ENCODE measurements at places on chromosomes 3 and 15. TPM values are rescaled to one million over a fixed set of nuclear protein-coding genes. Genes with fewer than 3 reads are reported as not detected.
A peak's percentile ranks its signal among the peaks of the same experiment; 100 is the strongest.

DNA sequence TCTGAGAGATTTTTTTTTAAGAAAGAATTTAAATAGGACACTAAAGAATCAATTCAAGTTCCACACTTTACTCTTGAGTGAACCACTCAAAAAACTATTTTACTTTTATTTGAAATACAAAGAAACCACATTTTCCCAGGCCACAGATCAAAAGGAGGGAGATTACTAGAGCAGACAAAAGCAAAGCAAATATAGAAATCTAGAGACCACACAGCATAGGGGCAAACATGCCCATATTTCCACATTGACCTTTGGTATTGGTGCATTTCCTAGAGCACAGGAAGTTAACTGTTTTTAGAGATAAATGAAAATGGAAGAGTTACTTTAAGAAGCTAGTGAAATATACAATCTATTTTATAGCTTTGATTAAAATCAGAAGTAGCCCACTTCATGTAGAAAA lies 27.5 kb upstream of the ZCWPW2 start:
- no peaks in the 10 kb centered on the region for H3K27me3 ChIP-seq
- no peak overlapping the region for H3K4me3 ChIP-seq
- H3K27ac ChIP-seq = no peak overlapping the region
- DNase-seq = no peak

DNA sequence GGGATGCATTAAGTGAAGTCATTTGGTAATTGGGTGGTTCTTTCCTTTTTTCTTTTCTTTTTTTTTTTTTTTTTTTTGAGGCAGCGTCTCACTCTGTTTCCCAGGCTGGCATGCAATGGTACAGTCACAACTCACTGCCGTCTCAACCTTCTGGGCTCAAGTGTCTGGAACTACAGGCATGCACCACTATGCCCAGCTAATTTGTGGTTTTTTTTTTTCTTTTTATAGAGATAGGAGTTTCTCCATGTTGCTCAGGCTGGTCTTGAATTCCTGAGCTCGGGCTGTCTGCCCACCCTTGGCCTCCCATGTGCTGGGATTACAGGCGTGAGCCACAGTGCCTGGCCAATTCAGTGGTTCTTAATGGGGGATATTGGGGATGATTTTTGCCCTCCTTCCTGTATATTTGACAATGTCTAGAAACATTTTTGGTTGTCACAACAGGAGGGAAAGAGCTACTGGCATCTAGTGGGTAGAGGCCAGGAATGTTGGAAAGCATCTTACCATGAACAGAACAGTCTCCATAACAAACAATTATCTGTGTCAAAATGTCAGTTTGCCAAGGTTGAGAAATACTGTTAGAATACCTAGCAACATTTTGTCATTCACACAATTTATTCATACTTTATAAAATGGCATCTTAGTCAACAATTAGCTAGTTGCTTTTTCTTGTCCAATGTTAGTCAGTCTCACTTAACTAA lies 79.4 kb upstream of the CNTN3 start:
- H3K36me3 ChIP-seq = no peaks in the 10 kb centered on the region
- no peak overlapping the region for H3K4me3 ChIP-seq
- H3K27me3 ChIP-seq = no peaks in the 10 kb centered on the region
- no peaks in the 10 kb centered on the region for H3K4me1 ChIP-seq

GRCh38 chr15:100200287-100200880 lies 141.4 kb downstream of the ADAMTS17 start:
- H3K27ac ChIP-seq = no peak overlapping the region
- H3K27me3 ChIP-seq = no peaks in the 10 kb centered on the region
- H3K4me1 ChIP-seq = no peaks in the 10 kb centered on the region
- no peak overlapping the region for H3K4me3 ChIP-seq

EFCC1 gene
- total RNA-seq = 3.7 TPM

GRCh38 chr3:59027607-59028006 lies 22.2 kb downstream of the CFAP20DC start:
- no peaks in the 10 kb centered on the region for H3K36me3 ChIP-seq
- H3K4me3 ChIP-seq = no peak overlapping the region
- no peak for DNase-seq
- no peaks in the 10 kb centered on the region for H3K4me1 ChIP-seq
- no peak overlapping the region for H3K27ac ChIP-seq
- no peaks in the 10 kb centered on the region for H3K27me3 ChIP-seq

DNA sequence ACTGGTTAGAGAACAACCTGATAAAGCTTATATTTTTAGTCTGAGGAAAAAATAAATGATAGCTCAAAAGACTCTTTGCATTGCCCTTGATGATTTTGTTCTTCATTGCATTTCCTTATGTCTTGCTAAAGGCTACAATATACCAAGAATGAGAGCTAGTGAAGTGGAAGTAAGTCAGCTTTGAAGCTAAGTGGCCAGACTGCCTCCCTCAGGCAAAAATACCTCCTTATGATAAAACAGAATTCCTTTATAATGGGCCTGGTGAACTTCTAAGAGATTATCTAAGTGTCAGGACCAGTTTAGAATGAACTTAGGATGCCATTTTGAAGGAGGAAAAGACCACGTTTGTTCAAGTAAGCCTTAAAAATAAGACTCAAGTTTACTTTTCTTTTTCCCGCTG lies 678.4 kb downstream of the ROBO2 start:
- no peak overlapping the region for H3K27ac ChIP-seq
- no peak for DNase-seq
- H3K27me3 ChIP-seq = no peaks in the 10 kb centered on the region
- H3K4me1 ChIP-seq = no peaks in the 10 kb centered on the region
- no peak overlapping the region for H3K4me3 ChIP-seq
- no peaks in the 10 kb centered on the region for H3K36me3 ChIP-seq

DNA sequence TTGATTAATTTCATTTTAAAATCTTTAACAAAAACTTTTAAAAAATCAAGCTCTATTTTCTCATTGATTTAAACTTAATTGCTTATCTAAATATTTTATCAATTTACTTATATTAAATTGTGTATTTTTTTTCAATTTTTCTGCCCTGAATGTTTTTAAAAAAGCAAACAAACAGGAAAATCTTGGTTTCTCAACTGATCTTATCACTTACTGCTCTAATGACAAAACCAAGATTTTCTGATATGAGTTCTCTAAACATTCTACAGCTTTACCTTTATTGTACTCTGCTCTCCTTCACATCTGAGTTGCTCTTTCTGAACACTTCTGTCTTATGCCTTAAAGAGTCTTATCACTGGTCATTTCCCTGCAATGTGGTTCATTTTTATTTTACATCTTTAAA lies 587.8 kb upstream of the BCHE start:
- no peak overlapping the region for H3K4me3 ChIP-seq
- H3K27ac ChIP-seq = no peak overlapping the region
- H3K27me3 ChIP-seq = no peaks in the 10 kb centered on the region
- H3K4me1 ChIP-seq = no peaks in the 10 kb centered on the region
- no peak for DNase-seq

DNA sequence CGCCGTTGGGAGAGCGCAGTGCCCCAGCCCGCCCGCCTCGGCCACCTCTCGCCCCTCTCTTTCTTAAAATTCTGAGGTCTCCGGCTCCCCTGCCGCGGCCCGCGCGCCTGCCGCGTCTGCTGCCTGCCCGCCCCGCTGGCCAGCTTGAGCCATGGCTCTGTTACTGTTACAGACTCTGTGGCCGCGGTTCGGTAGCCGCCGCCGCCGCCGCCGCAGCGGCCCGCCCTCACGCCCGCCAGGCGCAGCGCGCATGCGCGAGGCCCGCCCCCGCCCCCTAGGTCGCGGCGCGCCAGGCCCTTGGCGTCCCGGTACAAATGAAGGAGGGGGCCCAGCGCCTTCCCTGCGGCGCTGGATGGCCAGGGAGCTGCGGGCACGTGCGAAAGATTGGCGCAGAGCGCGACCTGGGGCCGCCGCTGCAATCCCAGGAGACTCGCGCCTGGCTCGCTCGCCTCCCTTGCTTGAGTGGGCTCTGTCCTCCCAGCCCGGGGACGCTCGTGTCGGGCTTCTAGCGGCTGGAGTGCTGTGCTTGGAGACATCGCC lies at the start of gene ONECUT1:
Gene ONECUT1 (minus strand): TSS at position 168 of the 540 bp plus-strand sequence. CDS start 452 bp downstream, outside the sequence.
- H3K27ac ChIP-seq = no peak within 1 kb of the TSS
- no peak for DNase-seq
- H3K4me3 ChIP-seq = peak within 1 kb of the TSS; percentile 46

CLRN1 gene
- not detected for total RNA-seq

GRCh38 chr15:98755138-98755537 lies 106.8 kb downstream of the IGF1R start:
- H3K27me3 ChIP-seq = no peaks in the 10 kb centered on the region
- no peak for DNase-seq
- H3K27ac ChIP-seq = no peak overlapping the region
- H3K4me3 ChIP-seq = no peak overlapping the region
- H3K36me3 ChIP-seq = no peaks in the 10 kb centered on the region

GRCh38 chr15:89971592-89971997 lies 29.5 kb upstream of the ZNF710 start:
- no peaks in the 10 kb centered on the region for H3K27me3 ChIP-seq
- no peak for DNase-seq
- H3K36me3 ChIP-seq = no peaks in the 10 kb centered on the region
- H3K4me3 ChIP-seq = no peak overlapping the region
- peaks cover 9% of the 10 kb centered on the region for H3K4me1 ChIP-seq

DNA sequence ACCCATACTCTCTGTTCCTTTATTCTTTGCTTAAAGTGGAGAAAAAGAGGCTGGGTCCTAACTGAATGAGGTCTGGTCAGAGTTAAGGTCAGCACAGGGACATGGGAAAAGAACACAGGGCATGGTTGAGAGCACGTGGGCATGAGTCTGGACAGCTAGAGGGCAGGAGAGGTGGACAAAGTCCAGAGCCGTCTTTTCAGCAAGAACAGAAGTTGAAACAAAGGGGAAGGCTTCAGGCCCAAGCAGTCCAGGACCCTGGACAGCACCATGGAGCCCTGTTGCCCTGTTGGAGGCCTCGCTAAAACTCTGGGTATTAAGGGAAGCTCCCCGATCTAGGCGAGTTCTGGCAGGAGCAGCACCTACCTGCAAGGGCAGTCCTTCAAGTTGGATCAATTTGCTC lies 50.7 kb downstream of the XYLB start:
- H3K4me3 ChIP-seq = no peak overlapping the region
- H3K27ac ChIP-seq = no peak overlapping the region
- no peaks in the 10 kb centered on the region for H3K27me3 ChIP-seq
- DNase-seq = peak; percentile 25

GRCh38 chr15:72229076-72229946 lies 1.7 kb downstream of the PKM start:
- H3K27me3 ChIP-seq = no peaks in the 10 kb centered on the region
- no peaks in the 10 kb centered on the region for H3K36me3 ChIP-seq
- DNase-seq = no peak

OXTR gene
- 0.25 TPM for total RNA-seq

DNA sequence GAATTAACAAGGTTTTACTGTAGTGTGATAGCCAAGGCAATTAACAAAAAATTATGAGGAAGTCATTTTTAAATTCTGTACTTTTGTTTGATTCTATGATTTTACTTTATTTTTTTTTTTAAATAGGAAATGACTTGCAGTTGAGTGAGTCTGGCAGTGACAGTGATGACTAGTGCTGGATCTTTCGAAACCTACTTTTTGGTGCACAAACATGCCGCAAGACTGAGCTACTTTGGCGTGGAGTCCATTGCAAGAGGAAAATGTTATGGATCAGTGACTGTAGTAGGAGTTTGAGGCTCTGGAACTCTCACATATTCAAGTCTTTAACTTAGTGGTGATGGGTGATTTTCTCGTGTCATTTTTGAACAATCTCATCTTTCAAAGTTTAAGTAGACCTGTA lies 11.6 kb downstream of the EAF1 start:
- DNase-seq = no peak
- no peaks in the 10 kb centered on the region for H3K4me1 ChIP-seq
- no peak overlapping the region for H3K27ac ChIP-seq
- no peaks in the 10 kb centered on the region for H3K27me3 ChIP-seq
- no peak overlapping the region for H3K4me3 ChIP-seq

PLCH1 gene
- 0.25 TPM for total RNA-seq

DNA sequence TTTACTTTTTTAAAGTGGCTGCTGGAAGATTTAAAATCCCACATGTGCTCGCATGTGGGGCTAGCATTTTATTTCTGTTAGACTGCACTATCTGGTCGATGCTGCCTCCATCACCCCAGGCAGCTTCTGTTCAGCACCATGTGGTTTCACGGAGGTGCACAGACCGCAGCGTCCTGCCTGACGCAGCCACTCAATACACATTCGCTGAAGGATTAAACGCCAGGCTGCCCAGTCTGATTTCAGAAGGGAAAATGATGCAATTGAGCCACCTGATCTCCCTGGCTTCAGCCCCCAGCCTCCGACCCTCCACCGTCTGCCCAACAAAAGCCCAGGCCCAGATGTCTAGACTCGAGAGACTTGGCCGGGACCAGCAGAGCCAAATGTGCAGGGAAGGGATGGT lies 84.5 kb downstream of the MEGF11 start:
- H3K36me3 ChIP-seq = no peaks in the 10 kb centered on the region
- H3K27ac ChIP-seq = no peak overlapping the region
- H3K4me3 ChIP-seq = no peak overlapping the region
- no peak for DNase-seq
- H3K4me1 ChIP-seq = no peaks in the 10 kb centered on the region

DNA sequence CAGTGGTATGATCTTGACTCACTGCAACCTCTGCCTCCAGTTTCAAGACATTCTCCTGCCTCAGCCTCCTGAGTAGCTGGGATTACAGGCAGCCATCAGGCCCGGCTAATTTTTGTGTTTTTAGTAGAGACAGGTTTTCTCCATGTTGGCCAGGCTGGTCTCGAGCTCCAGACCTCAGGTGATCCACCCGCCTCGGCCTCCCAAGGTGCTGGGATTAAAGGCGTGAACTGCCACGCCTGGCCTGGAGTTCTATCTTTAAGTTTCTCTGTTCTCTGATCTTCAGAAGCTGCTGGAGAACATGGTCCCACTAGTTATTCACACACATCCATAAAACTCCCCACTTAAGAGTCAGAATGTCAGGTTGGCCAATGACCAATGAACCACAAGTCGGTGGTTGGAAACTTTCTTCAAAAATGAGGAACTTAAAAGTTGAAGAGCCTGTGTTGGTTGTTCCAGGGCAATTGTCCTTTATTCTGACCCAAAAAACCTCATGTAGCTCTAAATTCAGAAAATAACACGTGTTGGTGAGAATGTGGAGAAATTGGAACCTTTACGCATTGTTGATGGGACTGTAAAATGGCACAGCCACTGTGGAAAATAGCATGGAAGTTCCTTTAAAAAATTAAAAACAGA lies 55.9 kb upstream of the PIK3CB start:
- no peaks in the 10 kb centered on the region for H3K4me1 ChIP-seq
- H3K27me3 ChIP-seq = no peaks in the 10 kb centered on the region
- no peaks in the 10 kb centered on the region for H3K36me3 ChIP-seq
- H3K4me3 ChIP-seq = no peak overlapping the region

DNA sequence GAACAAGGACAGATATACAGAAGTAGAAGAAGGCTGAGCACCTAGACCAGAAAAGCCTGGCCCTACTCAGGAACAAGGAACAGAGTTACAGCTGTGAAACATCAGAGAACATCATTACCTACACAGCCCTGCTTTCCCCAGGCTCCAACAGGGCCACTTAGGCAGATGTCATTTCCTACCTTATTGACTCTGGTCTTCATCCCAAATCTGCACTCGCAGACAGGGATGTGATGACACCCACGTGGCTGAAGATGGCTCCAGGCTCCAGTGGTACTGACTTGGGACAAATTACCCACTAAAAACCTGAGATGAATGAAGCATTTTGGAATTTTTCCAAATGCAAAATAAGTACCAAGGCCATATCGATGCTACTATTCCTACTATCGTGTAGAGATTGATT lies 18.0 kb upstream of the SSUH2 start:
- H3K27ac ChIP-seq = no peak overlapping the region
- H3K4me1 ChIP-seq = no peaks in the 10 kb centered on the region
- no peak overlapping the region for H3K4me3 ChIP-seq
- DNase-seq = no peak
- H3K27me3 ChIP-seq = no peaks in the 10 kb centered on the region

FAM81A gene
- 0.49 TPM for total RNA-seq

- no peak overlapping the region for H3K4me3 ChIP-seq
- DNase-seq = no peak
- peaks cover 26% of the 10 kb centered on the region for H3K4me1 ChIP-seq
- H3K36me3 ChIP-seq = no peaks in the 10 kb centered on the region
- H3K27me3 ChIP-seq = no peaks in the 10 kb centered on the region
- H3K27ac ChIP-seq = no peak overlapping the region
These were observed 556.3 kb upstream of the TBL1XR1 start for GRCh38 chr3:177753451-177754155.
